ENCODE measurements at places on chromosomes 4 and X. TPM values are rescaled to one million over a fixed set of nuclear protein-coding genes. Genes with fewer than 3 reads are reported as not detected.

Gene ABRAXAS1
- 10.5 TPM for total RNA-seq

Gene HAND2
- 70.2 TPM for total RNA-seq

Gene CYSLTR1
- total RNA-seq, result 0.29 TPM

Gene FRMD7
- not detected for total RNA-seq

Gene P2RY8
- not detected for total RNA-seq

Gene GIMD1
- 0.14 TPM for total RNA-seq

Gene CTAG1A
- not detected for total RNA-seq

Gene TEC
- 0.72 TPM for total RNA-seq

Gene IL21
- total RNA-seq, result not detected

Gene RASL11B
- not detected for total RNA-seq

Gene SPATA18
- 24.5 TPM for total RNA-seq

Gene ETDA
- not detected for total RNA-seq

Gene AR
- 0.22 TPM for total RNA-seq

Gene WAS
- total RNA-seq, result 0.14 TPM

Gene IL2
- total RNA-seq, result not detected

Gene NUDT11
- 2.7 TPM for total RNA-seq

Gene SPON2
- 1,063 TPM for total RNA-seq

Gene GAGE12E
- not detected for total RNA-seq

Gene BEND2
- total RNA-seq, result not detected

Gene WNK3
- total RNA-seq, result 0.29 TPM

Gene RNF150
- total RNA-seq, result 1.1 TPM

Gene PRR32
- total RNA-seq, result not detected

Gene HSFX1
- 0.29 TPM for total RNA-seq

Gene ADGRG2
- not detected for total RNA-seq

Gene WWC2
- total RNA-seq, result 45.1 TPM

Gene GSX2
- total RNA-seq, result not detected

Gene FRMPD4
- 14.0 TPM for total RNA-seq

Gene DUSP21
- not detected for total RNA-seq

Gene CSN1S1
- not detected for total RNA-seq

Gene NDUFC1
- 14.7 TPM for total RNA-seq

Gene FOXR2
- not detected for total RNA-seq

Gene ZNF674
- total RNA-seq, result 7.2 TPM

Gene PCYT1B
- total RNA-seq, result under 0.01 TPM

Gene H2AZ1
- 467 TPM for total RNA-seq

Gene ZMAT1
- total RNA-seq, result 0.72 TPM

Gene TMPRSS11A
- not detected for total RNA-seq

Gene CCNB3
- total RNA-seq, result 2.6 TPM

Gene MTMR8
- not detected for total RNA-seq

Gene SERTM2
- total RNA-seq, result 0.57 TPM

Gene NLGN4X
- 5.3 TPM for total RNA-seq

Gene FREM3
- under 0.01 TPM for total RNA-seq

Gene MID2
- 19.6 TPM for total RNA-seq

Gene AKAP4
- total RNA-seq, result not detected

Gene NRK
- 2.1 TPM for total RNA-seq

Gene GPC4
- total RNA-seq, result under 0.01 TPM

Gene PFKFB1
- total RNA-seq, result not detected

Gene RENBP
- 6.6 TPM for total RNA-seq

Gene PRICKLE3
- 5.0 TPM for total RNA-seq

Gene TCEAL5
- total RNA-seq, result not detected

Gene CT47B1
- total RNA-seq, result not detected

All from placental pericyte (primary cell).